ENCODE measurements at places on chromosomes 3 and 15. TPM values are rescaled to one million over a fixed set of nuclear protein-coding genes. Genes with fewer than 3 reads are reported as not detected.

CDC25A gene
- 6.8 TPM for total RNA-seq

FRMD5 gene
- total RNA-seq, result 0.32 TPM

RGMA gene
- total RNA-seq, result 0.85 TPM

FAM107A gene
- 47.7 TPM for total RNA-seq
